ENCODE measurements at places on chromosomes 13 and 19.

DNA sequence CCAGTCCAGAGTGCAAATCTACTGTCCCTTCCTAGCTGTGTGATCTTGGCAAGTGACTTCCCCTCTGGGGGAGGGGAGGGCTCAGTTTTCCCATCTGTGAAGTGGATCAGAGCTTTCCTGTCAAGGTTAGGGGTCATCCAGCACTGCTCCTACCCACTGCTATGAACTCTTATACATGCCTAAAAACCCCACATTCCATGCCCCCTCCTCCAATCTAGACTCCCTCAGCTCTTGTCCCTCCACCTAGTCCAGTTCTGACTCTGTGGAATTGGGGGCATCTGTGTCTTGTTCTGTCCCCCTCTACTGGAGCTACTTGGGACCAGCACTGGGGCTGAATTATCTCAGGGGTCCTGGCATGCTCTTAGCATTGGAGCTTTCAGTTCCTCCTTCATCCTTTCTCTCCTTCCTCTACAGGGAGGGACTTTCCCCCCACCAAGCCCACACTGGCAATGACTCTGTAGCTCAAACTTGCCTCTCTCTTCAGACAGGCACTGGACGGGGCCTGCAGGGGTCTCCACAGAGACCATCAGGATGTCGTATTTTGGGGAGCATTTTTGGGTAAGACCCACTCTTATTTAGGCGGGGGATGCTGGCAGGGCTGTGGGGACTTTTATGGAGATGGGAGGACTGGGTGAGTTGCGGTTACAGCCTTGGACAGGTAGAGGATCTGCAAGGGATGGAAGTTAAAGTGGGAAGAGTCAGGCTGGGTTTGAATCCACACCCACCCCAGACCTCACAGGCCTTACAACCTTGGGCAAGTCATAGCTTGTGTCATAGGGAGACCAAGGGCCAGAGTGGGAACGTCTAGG lies 3.6 kb downstream of the FCHO1 start:
- peak; percentile 66 for DNase-seq

GRCh38 chr19:2454199-2454961 lies 2.4 kb downstream of the LMNB2 start:
- DNase-seq: no peak

GRCh38 chr19:39316627-39317321 lies 3.9 kb downstream of the LRFN1 start:
- DNase-seq: no peak

GRCh38 chr19:35883882-35884281 lies 15.5 kb downstream of the APLP1 start:
- DNase-seq: no peak

All from RPMI8226 (cell line).